Right renal pelvis (tissue), 4 donors: ENCODE measurements at places on chromosomes 7 and 10.

GRCh38 chr10:51244309-51244708 is 170.0 kb downstream of the PRKG1 start:
- no peak for DNase-seq

DNA sequence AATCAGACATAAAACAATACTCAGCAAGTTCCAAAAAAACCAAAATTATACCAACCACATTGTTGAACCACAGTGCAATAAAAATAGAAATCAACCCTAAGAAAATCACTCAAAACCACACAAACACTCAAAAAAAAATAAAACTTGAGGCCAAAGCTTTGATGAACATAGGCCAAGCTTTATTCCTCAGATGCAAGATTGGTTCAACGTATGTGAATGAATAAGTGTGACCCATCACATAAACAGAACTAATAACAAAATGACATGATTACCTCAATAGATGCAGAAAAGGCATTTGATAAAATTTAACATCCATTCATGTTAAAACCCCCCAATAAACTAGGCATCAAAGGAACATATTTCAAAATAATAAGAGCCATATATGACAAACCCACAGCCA is 506.1 kb upstream of the FZD8 start:
- no peak for DNase-seq

GRCh38 chr10:99531696-99532593 is 797 bp upstream of the NKX2-3 start:
- DNase-seq, result no peak

- DNase-seq, result no peak
These were observed 13.1 kb upstream of the ADAM8 start for GRCh38 chr10:133289761-133290160.

DNA sequence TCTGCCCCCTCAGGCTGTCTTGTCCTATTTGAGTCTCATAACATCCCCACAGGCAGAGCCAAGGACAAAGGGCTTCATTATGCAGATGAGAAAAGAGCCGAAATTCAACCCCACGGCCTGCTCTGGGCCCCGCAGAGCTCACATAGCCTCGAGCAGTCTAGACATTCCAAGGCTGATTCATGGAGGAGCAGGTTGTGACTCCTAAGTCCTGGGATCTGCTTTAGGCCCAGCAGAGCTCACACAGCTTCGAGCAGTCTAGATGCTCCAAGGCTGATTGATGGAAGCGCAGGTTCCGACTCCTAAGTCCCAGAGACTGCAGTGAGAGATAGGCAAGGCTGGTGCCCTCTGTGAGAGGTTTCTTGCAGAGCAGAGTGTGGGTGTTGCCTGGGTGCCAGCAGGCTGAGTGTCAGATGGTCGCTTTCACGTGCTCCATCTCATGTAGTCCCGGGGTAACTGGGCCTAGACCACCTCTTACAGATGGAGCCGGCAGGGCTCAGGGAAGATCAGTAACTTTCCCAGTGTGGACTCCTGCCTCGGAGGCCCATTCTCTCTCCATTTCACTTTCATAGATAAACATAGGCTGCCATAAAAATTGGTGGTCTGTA is 436.1 kb upstream of the FOXK1 start:
- DNase-seq, result no peak

DNA sequence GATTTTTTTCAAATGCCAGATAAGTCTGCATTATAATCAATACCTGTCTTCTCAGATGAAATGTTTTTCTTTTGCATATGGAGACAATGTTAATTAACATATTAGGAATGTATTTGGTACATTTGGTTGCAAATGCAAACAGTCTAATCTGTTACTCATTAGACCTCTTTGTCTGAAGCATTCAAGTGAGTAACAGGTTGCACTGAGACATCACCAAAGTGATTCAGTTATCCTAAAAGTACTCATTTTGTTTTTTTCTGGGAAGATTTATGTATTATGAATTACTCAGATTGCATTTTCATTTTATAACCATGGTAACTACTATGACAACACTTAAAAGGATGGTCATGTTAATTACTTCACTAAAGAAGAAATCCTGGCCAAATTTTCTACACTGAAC is 513.6 kb downstream of the HTR7 start:
- DNase-seq, result no peak

DNA sequence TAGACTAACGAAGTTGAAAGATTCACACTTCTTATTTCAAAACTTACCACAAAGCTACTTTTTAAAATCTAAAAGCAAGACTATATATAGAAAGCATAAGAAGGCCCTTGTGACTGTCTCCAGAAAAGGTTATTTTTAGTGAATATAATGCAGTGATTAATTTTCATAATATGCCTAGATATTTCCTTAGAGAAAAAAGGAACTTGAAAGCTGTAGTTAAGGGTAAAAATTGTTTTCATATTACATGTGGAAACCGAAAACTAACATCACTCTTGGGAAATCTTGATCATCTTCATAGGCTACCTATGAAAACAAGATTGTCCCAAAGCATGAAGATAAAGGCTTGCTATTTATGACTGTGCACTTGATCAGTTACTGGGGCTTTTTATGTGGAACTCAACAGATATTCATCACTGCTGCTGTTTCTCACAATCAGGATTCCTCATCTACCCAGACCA is 223.2 kb downstream of the SH2D4B start:
- no peak for DNase-seq

DNA sequence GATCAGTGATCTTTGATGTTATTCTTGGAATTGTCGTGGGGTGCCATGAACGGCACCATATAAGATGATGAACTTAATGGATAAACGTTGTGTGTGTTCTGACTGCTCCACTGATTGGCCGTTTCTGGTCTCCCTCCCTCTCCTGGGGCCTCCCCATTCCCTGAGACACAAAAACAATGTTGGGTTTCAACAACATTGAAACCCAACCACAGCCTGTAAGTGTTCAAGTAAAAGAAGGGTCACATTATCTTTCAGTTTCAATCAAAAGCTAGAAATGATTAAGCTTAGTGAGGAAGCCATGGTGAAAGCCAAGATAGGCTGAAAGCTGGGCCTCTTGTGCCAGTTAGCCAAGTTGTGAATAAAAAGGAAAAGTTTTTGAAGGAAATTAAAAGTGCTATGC is 19.5 kb downstream of the EN2 start:
- no peak for DNase-seq

- no peak for DNase-seq
These were observed 37.5 kb downstream of the HELLS start for GRCh38 chr10:94583124-94583523.

GRCh38 chr7:148340438-148341280 is 249.9 kb upstream of the C7orf33 start:
- DNase-seq, result no peak

GRCh38 chr10:84237199-84238051 is 3.9 kb downstream of the LRIT1 start:
- DNase-seq, result no peak

DNA sequence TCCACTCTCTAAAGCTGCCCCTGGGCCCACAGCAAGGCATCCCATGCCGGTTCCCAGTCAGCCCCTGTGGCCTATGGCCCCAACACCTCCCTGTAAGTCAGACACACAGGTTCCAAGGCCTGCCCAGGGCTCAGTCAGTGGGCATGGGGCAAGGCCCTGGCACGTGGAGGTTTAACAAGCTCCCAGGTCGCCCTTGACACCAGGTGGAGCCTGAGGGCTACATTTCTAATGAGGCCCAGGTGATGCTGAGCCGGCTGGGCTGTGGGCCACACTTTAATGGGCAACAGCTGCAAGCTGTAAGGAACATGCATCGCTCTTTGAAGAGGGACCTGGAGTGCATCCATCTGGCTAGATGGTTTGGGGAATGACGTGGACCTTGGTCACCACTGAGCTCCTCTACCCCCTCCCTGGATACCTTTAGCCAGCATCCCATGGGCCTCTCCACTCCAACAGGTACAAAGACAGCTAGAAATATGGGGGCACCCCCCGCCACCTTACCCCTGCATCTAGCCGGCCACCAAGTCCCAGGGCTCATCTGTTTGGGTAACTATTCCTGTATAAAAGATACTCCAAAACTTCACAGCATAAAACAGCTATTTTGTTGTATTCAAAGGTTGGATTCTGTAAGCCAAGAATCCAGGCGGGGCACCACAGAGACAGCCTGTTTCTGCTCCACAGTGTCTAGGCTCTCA is 122.5 kb downstream of the OAT start:
- no peak for DNase-seq

DNA sequence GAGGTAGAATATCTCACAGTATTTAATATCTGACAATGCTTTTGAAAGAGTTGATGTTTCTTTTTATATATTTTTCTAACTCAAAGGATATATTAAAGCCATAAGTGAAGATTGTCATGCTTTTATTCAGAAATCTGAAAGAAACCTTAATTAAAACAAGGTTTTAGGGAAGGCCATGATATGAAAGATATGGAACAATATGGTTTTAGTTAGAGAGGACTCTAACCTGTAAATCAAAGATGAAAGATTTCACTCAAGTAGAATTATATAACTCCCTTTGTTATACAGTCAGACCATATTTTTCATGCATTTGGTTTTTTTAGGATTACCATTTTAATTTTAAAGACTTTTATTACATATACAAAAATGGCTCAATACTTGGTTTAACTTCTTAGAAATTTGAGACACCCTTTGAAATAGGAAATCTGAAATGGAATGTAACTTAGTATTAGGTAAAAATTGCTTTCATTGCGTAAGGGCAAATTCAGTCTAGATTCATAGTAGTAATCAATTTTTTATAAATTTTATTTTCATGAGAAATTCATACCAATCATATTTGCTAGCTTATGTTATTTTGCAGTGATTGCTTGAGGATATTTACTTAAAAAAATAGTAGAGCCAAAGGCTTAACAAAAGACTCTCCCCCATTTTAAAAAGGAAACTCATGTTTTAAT is 119.8 kb downstream of the TWIST1 start:
- DNase-seq, result no peak

DNA sequence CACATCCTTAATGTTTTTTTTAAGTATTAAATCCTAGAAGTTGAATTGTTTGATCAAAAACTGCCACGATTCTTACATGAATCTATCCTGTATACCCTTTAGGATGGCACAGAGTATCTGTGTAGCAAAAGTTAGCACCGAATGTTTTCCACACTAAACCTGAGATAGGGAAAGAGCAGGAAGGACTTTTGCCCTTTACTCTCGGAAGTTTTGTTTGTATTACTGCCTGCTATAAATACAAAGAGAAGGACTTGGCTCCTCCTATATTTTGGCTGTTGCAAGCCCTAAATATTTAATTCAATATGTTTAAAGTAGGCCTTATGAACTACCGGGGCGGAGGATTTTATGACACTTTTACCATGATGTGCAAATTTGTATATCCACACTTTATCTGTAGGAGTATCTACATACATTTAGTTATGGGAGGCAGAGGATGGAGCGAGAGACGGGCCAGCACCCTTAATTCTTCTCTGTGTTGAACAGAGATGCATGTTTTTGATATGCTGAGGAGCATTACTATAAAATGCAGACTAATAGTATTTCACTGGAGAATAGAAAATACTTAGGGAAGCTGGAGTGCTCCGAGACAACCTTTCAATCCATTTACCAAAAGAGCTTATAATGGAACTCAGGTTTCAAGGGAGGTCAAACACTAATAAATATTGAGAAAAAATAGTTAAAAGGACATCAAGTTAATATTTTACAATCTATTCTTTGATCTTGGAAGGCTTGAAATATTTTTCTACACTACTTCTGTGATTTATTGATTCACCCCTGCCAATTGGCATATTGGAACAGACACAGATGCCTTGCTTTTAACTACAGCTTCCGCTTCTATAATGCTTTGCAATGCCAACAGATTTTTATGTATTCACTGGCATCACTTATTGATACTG is 97.4 kb downstream of the CHN2 start:
- no peak for DNase-seq

- no peak for DNase-seq
These were observed 40.8 kb upstream of the PFKFB3 start for GRCh38 chr10:6161921-6162320.

GRCh38 chr10:95795602-95796001 is 39.6 kb downstream of the ENTPD1 start:
- DNase-seq, result no peak

- DNase-seq, result no peak
These were observed 55.8 kb downstream of the STK32C start for GRCh38 chr10:132251928-132252327.

DNA sequence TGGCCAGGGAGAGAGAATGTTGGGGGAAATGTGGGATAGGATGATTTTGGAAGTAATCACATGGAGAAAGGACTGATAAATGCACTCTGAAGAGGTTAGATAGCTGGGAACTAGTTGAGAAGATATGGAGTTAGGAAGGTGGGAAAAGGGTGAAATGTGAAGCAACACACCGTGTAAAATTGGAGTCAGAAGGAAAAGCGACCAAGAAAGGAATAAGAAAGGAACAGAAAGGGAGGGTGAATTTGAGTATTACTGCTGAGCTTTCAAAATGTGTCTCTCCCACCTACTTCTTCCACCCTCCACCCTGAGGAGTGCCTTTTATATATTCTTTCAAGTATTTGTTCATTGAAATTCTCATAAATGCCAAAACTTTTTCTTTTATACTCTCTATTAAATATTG is 171.8 kb downstream of the BMPER start:
- DNase-seq, result no peak

- DNase-seq, result no peak
These were observed 54.3 kb upstream of the AKR1E2 start for GRCh38 chr10:4771554-4772201.

GRCh38 chr7:106640368-106641141 is 20.4 kb downstream of the CCDC71L start:
- no peak for DNase-seq

DNA sequence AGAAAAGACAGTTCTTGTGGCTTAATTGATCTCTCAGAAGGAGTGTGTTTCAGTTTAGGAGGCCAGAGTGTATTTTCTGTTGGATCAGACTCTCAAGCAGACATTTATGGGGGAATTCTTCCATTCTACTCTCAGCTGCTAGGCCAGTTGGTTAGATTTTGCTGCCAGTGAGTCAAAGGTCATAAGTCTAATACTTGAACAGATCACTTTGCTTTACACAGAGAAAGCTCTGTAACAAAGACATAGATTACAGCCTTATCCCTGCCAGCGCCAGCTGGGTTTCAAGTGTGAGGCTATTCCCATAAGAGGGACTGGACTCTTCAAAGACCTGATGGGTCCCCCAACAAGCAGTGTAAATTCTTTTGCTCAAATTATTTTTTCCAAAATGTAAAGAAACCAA is 145.6 kb upstream of the SEMA3C start:
- DNase-seq, result no peak

DNA sequence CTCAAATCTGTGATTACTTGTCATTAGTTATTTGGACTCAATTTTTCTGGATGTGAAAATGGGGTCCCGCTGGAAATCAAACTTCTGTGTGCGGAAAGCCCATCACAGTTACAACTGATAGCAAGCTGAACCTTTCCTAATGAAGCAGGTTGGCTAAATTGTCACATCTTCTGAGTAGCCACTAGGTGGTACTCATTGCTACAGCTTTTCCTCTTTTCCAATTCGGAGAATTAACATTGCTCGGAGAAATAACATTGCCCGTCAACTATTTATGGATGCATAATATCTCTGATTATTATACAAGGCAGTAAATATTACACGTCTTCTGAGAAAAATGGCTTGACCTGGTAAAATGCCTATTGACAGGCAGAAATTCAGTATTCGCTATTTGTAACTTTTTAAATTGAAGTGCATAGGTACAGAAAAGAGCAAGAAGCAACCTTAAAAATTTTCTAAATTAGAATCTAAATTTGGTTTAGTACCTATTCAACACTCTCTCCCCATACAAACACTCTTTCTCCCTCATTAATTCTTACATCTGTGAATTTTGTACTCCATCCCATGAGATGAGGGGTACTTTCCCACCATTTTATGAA is 17.3 kb upstream of the BLOC1S2 start:
- no peak for DNase-seq

GRCh38 chr7:40717242-40717641 is 582.4 kb downstream of the SUGCT start:
- no peak for DNase-seq

- DNase-seq, result no peak
These were observed 83.3 kb upstream of the GSDME start for GRCh38 chr7:24840563-24840962.

GRCh38 chr10:108454224-108454623 is 1289.7 kb upstream of the SORCS1 start:
- DNase-seq, result no peak
